ENCODE measurements at places on chromosomes 3 and 15.

- no peak for DNase-seq
These were observed 5.4 kb downstream of the TARS3 start for GRCh38 chr15:101718896-101719295.

DNA sequence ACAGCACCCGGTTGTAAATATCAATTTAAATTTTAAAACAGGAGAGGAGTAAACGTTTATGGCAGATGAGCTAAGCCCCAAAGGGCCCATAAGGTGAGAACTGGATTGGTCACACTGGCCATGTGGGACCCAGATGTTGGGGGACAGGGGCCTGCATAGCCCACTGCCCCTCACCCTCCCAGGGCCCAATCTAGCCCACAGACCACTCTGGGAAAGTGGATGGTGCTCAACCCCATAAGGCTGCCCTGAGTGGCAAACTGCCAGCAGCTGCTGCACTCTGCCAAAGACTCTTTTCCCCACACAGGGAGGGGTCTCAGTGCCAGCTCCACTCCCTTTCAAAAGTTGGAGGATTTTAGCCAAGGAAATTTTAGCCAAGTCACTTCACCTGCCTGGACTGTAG lies 42.5 kb downstream of the CCDC12 start:
- DNase-seq = no peak

GRCh38 chr3:174614036-174614435 lies 245.1 kb upstream of the NAALADL2 start:
- no peak for DNase-seq

DNA sequence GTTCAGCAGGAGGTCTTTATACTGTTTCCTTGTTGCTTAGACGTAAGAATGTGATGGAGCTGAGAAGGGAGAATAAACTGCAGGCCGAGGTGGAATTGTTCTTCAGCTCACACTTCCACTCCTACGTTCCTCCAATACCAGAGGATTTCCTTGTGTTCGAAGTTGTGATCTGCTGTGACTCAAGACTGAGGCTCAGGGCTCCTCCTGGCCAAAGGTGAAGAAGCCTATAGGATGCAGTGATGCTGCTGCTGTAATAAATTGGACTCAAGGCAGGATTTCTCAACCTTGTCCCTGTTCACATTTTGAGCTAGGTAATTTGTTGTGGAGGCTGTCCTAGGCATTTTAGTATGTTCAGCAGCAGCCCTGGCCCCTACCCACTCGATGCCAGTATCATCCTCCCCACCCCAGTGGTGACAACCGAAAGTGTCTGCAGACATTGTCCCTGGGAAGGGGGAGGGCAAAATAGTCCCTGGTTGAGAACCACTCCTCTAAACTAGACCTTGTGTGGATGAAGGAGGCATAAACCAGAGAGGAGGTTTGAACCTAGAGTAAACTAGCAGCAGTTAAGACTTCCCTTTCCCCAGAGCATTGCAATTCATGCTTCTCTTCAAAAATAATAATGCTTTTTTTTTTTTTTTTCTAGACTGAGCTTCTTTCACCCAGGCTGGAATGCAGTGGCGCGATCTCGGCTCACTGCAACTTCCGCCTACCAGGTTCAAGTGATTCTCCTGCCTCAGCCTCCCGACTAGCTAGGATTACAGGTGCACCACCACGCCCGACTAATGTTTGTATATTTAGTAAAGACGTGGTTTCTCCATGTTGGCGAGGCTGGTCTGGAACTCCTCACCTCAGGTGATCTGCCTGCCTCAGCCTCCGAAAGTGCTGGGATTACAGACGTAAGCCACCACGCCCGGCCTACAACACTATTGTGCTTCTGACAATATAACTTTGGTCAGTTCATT lies 11.1 kb downstream of the RAP2B start:
- no peak for DNase-seq

DNA sequence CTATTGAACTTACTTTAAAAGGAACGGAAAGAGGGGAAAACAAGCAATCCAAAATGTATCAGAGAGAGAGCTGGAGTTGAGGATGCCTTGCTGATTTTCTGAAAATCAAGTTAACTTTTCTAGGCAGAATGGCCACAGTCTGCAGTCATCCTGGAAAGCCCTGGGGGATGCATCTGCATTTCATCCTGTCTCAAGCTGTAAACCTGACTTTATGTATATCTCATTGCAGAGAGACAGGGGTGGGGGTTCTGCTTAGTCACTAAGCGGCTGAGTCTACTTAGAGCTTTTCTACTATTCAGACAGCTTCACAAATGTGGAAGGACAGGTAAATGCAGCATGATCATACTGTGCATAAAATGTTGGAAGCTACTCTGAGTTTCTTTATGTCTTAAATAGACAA lies 41.4 kb downstream of the MRPS25 start:
- DNase-seq = no peak

- no peak for DNase-seq
These were observed 35.4 kb downstream of the PCOLCE2 start for GRCh38 chr3:142853270-142854168.

Data from vagina (tissue), 2 donors.